G401 (cell line): ENCODE measurements at places on chromosomes 3 and 15.
A peak's percentile ranks its signal among the peaks of the same experiment; 100 is the strongest.

DNA sequence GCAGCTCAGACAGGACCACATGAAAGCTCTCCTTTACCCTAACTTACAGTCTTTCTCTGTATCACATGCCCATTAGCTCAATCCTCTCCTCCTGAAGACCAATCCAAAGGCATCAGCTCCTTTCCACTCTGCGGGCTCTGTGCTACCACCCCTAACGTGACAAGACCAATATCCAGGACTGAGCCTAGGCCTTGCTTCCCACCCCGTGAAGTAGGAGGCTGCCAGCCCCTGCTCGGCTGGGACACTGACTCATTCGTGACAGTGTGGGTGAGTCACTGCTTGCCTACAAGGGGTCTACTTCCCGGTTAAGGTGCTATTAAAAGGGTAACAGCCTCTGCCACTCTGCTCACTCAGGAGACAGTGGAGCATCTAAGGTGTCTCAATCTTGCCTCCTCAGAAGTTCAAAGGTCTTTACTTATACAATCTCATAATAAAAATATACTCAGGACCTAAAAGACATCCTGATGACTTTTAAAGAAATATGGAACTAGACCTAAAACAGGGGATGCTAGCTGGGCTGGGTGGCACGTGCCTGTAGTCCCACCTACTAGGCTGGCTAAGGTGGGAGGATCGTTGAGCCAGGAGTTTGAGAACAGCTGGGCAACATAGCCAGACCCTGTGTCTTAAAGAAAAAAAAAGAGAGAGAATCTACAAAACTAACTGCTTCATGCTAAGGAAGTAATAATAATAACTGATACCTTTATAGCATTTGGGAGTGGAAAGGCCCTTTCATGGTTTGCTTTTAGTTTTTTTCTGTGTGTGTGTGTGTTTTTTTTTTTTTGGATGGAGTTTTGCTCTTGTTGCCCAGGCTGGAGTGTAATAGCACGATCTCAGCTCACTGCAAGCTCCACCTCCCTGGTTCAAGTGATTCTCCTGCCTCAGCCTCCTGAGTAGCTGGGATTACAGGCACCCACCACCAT is 55.0 kb downstream of the TMEM44 start:
- no peak for DNase-seq

GRCh38 chr15:36370731-36371112 is 208.7 kb upstream of the CDIN1 start:
- no peak for DNase-seq

DNA sequence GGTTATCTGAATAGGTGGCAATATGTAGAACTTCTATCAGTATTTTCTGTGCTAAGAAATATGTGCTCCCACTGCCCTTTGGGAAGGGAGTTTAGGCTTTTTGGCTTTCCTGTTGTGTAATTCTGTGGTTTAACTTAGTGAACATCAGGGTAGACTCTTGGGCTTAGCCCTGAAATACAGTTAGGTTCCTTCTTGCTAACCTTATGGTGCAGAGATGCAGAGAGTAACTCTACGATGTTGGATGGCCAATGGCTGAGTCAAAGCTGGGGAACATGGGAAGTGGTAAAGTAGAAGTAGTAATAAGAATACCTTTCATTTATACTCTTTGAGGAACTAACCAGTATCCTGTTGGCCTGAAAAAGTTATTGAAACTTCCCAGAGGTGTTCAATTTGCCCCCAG is 80.8 kb upstream of the IL12A start:
- DNase-seq = no peak

DNA sequence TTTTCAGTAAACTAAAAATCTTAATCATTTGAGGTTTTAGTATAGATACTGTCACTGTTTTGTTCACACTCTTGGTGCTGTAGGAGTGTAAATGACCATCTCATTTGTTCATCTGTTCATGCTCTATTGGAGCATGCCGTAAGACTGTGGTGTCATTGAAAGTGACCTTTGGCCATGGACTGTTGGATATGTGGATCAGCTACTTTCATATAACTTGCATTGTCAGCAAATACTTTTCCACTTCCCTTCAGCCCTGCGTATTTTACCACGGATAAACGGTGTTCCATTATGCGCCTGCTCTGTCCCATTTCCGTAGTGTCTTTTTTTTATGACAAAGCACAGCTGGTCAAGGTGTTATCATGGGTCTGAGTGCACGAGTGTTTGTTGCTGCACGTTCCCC is 32.6 kb upstream of the SENP5 start:
- no peak for DNase-seq

DNA sequence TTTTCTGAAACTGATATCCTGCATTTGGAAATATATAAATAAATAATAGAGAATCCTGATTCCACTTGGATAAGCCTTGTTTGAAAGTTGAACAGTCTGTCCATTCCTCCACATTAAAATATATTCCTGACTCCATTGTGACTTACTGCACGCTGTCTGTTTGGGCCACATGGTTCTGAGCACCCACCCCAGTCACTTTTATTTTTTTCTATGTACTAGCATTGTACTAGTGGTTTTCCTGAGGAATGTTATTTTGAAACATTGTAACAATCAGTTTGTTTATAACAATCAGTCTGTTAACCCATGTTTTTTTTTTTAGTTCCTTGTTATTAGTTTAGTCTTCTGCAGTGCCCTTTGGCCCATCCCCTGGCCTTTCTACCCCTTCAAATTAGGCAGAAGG is 87.4 kb upstream of the CCNL1 start:
- no peak for DNase-seq

- no peak for DNase-seq
These were observed 17.2 kb downstream of the ALPK3 start for GRCh38 chr15:84834229-84834955.

DNA sequence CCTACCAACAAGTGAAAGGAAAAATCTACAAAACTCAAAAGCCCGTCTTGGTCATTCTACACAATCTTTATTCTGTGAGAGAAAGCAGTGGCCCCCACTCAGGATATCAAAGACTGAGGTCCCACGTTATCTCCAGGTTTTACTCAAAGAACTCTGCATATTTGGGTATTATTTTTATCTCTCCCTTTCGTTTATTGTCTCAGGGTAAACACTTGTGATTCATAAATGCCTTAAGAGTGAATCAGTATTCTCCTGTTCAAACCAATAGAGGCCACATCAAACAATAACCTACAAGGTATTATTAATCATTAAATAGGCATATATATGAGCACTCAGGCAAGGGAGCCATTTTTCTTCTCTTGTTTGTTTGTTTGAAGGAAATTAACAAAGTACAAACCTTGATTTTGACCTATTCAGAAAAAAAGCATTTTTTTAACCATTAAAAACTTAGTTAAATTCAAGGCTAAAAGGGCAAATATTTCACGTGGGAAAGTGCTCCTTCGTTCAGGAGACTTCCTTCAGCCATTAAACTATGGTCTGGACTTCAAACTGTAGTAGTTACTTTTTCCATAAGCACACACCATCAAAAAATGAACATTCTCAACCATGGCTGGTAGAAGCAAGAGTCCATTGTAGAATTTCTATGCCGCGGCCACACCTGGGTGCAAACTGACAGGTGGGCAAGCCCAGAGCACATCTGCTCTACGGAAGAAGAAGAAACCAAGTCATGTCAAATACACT is 13.9 kb upstream of the HES1 start:
- DNase-seq = no peak

- DNase-seq = peak; percentile 82
These were observed at the start of gene SLC9C1 for GRCh38 chr3:112293368-112294321. SLC9C1 (minus strand) TSS chr3:112294216; CDS start chr3:112286791, 7,425 bp downstream.

GRCh38 chr3:58526515-58526957 is 10.5 kb downstream of the ACOX2 start:
- DNase-seq = no peak

DNA sequence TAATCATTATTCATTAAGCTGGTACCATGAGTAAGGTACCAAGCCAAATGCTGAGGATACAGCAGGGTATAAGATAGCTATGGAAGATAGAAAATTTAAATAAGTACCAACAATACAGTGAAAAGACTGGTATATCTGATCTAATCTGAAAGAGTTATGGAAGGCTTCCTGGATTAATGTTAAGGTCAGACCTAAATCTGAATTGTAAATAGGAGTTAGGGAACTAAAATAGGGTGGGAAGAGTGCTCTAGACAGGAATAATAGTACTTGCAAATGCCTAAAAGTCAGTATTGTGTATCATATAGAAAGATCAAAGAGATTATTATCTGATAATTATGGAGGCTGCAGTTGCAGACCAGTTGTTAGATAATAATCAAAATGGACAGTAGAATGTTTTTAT is 2.6 kb upstream of the ACKR4 start:
- no peak for DNase-seq

DNA sequence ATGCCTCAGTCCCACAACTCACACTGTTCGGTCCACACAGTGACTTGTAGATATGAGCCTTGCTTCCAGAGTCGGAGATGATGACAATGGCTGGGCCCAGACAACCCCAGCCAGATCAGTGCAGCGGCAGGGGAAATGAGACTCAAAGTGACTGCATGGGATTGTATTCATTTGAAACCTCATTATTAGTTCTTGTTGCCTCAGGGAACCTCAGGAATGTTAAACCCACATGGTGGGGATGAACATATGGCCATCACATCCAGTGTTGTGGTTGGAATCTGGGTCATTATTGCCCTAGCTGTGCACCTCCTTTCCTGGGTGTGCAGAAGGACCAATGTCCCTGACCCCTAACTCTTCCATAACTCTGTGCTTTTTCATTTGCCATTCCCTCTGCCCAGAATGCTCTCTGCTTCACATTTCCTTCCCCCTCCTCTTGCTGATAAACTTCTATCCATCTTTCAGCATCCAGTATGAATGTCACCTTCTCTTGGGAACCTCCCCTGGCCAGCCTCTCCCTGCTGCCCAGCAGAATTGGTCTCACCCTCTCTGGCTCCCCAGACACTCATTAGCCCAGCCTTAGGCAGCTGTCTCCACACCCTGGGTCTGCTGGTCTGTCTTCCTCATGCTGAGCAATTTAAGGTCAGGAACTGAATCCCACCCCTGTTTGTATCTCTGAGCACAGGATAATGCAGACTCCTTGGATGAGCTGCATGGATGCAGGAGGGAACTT is 67.0 kb upstream of the TNFAIP8L3 start:
- no peak for DNase-seq

GRCh38 chr15:70646169-70646568 is 117.2 kb downstream of the UACA start:
- no peak for DNase-seq
